ENCODE measurements at places on chromosomes 1 and 21.

DNA sequence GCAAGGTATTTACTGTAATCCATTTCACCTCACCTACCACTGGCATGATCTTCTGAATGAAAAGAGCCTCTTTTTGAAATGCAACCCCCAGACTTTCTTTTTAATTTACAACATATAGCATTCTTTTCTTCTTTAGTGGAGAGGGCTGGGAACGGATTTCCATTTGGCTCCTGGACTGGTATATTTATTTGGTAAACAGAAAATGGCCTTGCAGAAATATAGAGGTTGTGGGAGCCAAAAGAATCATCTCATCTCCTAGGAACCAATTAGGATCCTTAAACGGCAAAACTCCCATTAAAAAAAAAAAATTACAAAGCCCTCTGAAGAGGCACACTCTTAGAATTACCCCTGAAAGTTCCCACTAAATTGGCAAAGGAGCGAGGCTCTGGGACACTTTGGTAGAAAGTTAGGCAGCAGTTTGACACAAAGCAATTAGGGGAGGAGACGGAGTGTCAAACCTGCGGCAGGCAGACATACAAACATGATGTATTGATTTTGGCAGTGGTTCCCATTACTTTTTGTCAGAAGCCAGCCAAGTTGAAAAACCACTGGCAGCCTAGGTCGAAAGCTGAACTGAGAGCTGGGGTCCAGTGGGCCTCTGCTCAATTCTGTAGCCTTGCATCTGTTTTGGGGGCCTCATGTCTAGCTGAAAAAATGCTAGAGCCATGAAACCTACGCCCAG lies 135.1 kb upstream of the MAGI3 start:
- no peak for DNase-seq

DNA sequence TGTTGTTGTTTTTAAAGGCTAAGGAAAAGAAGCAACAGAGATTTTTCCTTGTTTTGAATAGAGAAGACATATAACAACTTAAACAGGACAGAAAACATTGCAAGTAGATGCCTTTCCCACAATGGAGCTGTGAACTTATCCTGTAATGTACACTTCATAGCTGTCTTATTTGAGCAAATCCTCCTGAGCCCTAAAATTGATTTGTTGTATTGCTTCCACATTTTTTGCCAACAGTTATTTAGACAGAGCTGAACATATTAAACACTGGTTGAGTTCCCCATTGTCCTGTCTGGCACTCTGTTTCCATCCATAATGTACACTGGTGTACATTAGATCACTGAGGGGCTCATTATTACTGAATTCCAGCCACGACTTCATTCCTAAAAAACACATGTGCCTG lies 32.2 kb downstream of the CACHD1 start:
- DNase-seq: no peak

- peak; percentile 81 for DNase-seq
These were observed 36.5 kb upstream of the TRAPPC10 start for GRCh38 chr21:43975469-43976098.

- peak; percentile 44 for DNase-seq
These were observed 32.2 kb downstream of the SLC30A7 start for GRCh38 chr1:100928128-100928527.

DNA sequence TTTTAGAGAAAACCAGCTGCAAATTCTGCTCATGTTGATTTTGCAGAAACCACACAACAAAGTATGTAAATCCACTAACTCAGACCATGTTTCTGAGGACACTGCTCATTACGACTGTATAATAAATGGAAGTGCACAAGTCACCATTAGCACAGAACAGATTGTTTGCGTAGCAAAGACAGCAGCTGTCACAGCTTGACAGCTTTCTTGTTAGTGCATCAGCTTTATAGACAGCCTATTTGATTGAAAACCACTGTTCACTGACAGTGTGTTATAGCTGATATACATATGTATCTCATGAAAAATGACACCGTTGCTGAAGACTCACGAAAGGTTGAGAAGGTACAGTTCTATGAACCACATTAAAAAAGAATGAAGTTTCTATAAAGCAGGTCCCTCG lies 560.2 kb upstream of the ZRANB2 start:
- no peak for DNase-seq

GRCh38 chr1:117634631-117635030 lies 28.8 kb downstream of the TENT5C start:
- DNase-seq: no peak

DNA sequence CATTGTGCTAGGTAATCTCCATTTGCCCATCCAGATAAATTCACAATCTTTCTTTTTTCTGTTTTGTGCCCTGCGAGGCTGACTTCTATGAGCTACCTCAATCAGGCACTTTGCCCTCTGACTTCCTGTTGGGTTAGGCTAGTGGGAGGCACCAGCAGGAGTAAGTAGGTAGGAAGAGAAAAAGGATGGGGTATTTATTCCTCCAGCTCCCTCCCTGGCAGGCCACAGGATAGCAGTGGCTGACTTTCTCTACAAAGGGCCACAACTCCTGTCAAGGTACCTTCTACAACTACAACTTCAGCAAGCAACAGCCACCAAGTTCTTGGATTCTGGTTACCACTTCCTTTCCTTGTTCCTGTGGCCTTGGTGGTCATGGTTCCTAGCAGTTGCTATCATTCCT lies 18.8 kb upstream of the GORAB start:
- no peak for DNase-seq

DNA sequence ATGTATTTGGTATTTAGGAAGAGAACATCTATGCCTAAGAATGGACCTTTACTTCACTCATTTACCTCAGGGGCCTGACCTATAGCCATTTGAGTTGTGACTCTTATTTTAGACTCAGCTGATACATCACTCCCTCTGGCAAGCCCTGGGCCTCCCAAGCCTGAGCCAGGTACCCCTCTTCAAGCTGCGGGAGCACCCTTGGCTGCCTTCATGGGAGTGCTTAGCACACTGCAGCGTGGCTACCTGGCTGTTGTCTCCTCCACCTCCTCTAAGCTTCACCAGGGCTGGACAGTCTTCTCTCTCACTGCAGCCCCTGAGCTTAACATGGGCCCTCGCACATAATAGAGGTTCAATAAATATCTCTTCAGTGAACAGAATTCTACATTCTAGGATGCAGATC lies 23.5 kb upstream of the LHX4 start:
- no peak for DNase-seq

- peak; percentile 76 for DNase-seq
These were observed 12.4 kb downstream of the FMOD start for GRCh38 chr1:203338335-203339036.

GRCh38 chr1:22325531-22326371 lies 125.9 kb upstream of the ZBTB40 start:
- no peak for DNase-seq

- DNase-seq: no peak
These were observed 261.2 kb downstream of the PTPRU start for GRCh38 chr1:29497395-29498125.

DNA sequence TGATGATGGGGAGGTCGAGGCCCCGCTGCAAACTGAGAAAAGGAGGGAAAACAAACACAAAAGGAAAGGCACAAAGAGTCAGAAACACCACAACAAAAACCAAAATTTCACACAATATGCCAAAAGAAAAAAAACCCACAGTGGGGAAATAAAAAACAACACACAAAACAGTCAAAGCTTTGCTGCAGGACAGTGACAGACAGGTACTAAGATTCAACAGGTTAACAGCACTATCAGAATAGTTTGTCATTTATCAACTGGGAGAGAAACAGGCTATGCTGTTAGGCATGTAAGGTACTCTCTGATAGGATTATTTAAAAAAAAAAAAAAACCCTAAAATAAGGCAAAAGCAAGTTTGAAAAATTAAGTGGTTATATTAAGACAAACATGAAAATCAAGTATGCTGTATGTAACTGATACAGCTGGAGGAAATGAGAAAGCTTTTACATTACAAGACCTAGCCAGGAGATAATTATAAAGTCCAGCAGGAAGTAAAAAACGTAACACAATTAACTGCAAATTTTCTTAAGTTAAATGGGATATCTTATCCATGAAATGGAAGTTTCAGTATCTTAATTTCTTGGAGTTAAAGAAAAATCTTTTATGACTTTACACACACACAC lies 179.0 kb downstream of the EIF4G3 start:
- no peak for DNase-seq

- DNase-seq: no peak
These were observed 22.7 kb upstream of the LELP1 start for GRCh38 chr1:153180556-153180955.

GRCh38 chr1:167722152-167722869 lies 529 bp downstream of the MPZL1 start:
- no peak for DNase-seq

DNA sequence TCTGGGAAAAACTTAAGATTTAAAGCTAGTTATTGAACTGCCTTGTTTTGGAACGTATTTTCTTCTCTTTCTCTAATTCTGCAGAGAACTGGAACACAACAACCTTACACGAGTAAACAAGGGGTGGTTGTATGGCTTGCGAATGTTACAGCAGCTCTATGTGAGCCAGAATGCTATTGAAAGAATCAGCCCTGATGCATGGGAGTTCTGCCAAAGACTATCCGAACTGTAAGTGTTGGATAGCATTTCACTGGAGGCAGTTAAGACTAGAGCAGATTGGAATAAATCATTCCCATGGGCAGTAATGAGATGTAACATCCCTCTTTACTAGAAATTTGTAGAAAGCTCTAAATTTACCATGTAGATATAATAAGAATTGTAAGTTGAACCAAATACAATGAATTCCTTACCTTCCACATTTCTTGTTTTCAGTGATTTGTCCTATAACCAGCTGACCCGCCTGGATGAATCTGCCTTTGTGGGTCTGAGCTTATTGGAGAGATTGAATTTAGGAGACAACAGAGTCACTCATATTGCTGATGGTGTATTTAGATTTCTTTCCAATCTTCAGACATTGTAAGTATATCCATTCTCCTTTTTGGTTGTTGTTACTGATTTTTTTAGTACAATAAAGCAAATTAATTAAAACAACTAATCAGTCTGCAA lies 22.9 kb downstream of the LRIG2 start:
- no peak for DNase-seq

DNA sequence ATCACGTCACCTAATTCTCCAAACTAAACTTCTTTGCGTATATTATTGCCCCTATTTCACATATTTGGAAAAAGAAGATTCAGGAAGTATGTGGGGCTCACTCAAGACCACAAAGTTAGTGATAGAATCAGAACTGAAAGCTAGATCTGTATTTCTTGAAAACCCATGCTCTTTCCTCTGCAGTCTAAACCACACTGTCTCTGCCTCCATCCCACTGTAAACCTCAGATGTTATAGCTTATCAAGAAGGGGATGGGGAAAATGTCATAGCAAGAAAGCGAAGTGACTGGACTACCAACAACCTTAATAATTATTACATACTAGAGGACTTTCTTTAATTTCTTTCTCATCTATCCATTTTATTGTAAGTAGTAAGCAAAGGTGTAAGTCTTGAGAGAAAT lies 257.7 kb upstream of the SGIP1 start:
- peak; percentile 62 for DNase-seq

DNA sequence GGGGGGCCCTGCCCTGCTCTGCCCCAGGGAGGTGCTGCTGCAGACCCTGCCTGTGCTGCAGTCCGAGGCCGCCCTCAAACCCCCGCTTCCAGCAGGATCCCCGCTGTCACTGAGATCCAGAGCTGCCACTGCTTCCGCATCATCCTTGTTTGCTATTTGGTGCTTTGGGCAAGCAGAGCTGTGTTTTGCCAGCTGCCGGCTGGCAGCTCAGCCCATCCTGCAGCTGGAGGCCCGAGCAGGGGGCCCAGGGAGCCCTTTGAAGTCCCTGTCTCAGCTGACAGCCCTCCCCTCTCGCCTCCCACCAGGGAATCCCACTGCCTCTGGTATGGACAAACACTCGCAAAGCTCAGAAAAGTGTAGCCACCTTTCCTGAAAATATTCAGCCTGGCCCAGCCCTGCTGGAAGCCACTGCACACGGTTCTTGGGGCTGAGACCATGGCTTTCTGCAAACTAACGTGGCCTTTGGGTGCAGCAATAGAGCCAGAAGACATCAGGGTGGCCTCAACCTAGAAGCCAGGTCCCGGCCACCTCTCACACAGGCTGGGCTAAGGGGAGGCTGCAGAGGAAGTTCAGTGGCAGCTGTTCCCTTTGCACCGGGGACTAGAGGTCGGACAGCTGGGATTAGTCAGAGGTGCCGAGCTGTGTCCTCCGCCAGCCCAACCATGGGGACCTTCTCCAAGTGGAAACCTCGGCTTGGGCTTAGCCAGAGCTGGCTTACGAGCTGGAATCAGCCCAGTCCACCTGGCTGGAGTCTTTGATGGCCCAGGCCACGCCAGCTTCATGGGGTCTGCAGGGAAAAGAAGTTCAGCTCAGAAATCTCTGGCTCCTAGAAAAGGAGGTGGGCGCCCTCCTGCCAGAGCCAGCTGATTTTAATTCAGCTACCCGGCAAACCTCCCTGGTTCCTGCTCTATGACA lies 107.1 kb downstream of the SPSB1 start:
- DNase-seq: no peak

DNA sequence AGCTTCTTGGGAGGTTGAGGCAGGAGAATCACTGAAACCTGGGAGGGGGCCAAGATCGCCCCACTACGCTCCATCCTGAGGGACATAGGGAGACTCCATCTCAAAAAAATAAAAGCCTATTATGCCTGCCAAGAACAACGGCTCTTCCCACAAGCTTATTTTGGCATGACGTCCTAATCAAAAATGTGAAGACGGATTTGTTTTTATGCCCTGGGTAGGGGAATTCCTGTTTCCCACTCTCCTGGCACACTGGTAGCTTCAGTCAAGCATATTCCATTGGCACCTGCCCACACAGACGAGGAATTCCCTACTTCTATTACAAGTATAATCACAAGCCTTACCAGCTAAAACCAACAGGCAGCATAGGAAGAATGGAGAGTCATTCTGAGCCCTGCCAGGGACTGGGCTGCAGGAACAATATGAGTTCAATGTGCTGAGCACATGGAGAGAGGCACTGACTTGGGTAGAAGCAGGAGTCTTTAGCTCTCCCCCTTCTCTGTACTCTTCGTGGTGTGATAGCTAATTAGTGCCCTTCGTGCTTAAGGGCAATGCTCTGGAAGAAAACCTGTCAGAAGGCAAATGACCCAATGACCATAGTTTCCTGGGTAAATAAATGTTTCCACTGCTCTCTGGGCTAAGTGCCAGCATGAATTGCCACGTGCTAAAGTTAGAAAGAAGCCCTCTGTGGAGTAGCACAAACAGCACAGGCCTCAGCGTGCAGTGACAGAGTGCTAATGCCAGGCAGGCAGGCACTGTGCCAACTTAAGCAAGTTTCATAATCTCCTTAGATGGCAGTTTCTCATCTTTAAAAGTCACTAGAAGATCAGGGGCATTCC lies 16.8 kb downstream of the TNFSF4 start:
- no peak for DNase-seq
